Activated T-helper 2 cell treated with anti-CD3 and anti-CD28 coated beads, Interferon-gamma antibody, Interleukin-2, Interleukin-4, amounts not matched to agents 10 μg/mL and 5 μg/mL and 100 μg/mL, durations not matched to agents 14 hours and 24 hours and 36 hours (primary cell): ENCODE measurements at places on chromosomes 7 and 10. TPM values are rescaled to one million over a fixed set of nuclear protein-coding genes. Genes with fewer than 3 reads are reported as not detected.

GRCh38 chr10:29022513-29022912 is 266.4 kb upstream of the LYZL1 start:
- H3K4me3 ChIP-seq: no peak overlapping the region
- H3K36me3 ChIP-seq: no peaks in the 10 kb centered on the region
- no peaks in the 10 kb centered on the region for H3K4me1 ChIP-seq
- DNase-seq: no peak

The FBXO24 gene
- 0.37 and 0.91 TPM in 2 replicates for total RNA-seq

The SFRP5 gene
- total RNA-seq: not detected in 2 replicates

The LLCFC1 gene
- total RNA-seq: not detected in 2 replicates

The C10orf62 gene
- total RNA-seq: not detected in 2 replicates
